Activated CD4-positive, alpha-beta memory T cell treated with anti-CD3 and anti-CD28 coated beads, Interleukin-2, amount 10 ng/mL, durations not matched to agents 7 days and 5 days (primary cell): ENCODE measurements at places on chromosomes 12 and 14. TPM values are rescaled to one million over a fixed set of nuclear protein-coding genes. Genes with fewer than 3 reads are reported as not detected.

The CEBPE gene
- 0.25 TPM for total RNA-seq

The SRRM4 gene
- not detected for total RNA-seq

The NID2 gene
- total RNA-seq, result 0.15 TPM

The GPX2 gene
- not detected for total RNA-seq

DNA sequence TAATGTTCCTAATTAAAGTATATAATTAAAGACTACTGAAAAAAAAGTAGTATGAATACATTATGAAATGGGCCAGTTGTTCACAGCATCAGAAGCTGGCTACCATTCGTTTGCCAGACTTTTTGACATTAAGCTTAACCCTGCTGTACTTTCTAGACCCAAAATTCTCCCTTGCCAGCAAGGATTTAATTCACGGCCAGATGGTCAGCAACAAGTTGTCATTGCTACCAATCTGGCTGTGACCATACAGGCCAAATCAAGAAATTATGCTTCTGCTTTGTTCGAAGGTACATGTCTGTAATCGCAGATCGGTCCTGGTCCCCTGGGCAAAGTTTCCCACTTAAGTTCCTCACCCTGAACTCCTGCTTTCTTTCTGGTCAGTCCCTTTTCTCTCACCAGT lies 217.7 kb upstream of the ATXN7L3B start:
- H3K4me1 ChIP-seq, result no peaks in the 10 kb centered on the region
- H3K27ac ChIP-seq, result no peak overlapping the region
- no peak for DNase-seq
- no peaks in the 10 kb centered on the region for H3K27me3 ChIP-seq
- no peak overlapping the region for H3K4me3 ChIP-seq
- H3K36me3 ChIP-seq, result no peaks in the 10 kb centered on the region

GRCh38 chr12:132228476-132229192 lies 84.4 kb downstream of the NOC4L start:
- H3K27me3 ChIP-seq, result peaks cover 4% of the 10 kb centered on the region
- H3K4me3 ChIP-seq, result no peak overlapping the region
- H3K36me3 ChIP-seq, result no peaks in the 10 kb centered on the region
- H3K27ac ChIP-seq, result no peak overlapping the region
- H3K4me1 ChIP-seq, result no peaks in the 10 kb centered on the region

DNA sequence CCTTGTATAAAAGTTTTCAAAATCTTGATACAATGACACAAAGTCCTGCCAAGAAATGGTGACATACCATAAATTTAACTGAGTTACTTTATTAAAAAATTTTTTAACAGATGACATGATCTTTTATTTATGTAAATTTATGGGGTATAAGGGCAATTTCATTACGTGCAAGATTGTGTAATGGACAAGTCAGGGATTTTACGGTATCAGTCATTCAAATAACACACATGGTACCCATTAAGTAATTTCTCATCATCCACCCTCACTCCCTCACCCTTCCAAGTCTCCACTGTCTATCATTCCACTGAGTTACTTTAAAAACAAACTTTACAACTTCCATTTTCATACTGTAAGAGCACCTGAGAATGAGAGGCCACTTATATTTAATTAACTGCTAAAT lies 37.4 kb downstream of the SPTLC2 start:
- H3K27me3 ChIP-seq, result no peaks in the 10 kb centered on the region
- H3K4me1 ChIP-seq, result peaks cover 28% of the 10 kb centered on the region
- no peak overlapping the region for H3K4me3 ChIP-seq
- peaks cover 28% of the 10 kb centered on the region for H3K36me3 ChIP-seq
- DNase-seq, result no peak
- H3K27ac ChIP-seq, result no peak overlapping the region

DNA sequence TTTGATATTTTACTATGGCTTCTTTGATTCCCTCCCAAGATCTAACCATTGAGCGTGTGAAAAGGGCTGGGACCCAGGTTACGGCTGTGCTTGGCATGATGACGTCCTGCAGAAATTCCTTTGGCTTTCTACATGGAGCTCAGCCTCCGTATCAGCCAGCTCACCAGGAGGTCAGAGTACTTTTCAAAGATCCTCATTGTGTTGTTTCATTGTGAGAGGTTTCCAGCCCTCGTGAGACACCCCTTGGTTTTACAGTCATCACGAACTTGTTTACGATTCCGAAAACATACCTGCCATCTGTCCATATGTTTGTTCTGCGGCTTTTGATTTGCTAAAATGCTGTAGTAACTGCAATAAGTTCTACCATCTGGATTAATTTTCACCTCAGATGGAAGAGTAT lies 453.1 kb downstream of the TMEM121 start:
- no peak overlapping the region for H3K27ac ChIP-seq
- H3K4me1 ChIP-seq, result peaks cover 24% of the 10 kb centered on the region
- H3K4me3 ChIP-seq, result no peak overlapping the region
- peaks cover 3% of the 10 kb centered on the region for H3K36me3 ChIP-seq
- no peak for DNase-seq

DNA sequence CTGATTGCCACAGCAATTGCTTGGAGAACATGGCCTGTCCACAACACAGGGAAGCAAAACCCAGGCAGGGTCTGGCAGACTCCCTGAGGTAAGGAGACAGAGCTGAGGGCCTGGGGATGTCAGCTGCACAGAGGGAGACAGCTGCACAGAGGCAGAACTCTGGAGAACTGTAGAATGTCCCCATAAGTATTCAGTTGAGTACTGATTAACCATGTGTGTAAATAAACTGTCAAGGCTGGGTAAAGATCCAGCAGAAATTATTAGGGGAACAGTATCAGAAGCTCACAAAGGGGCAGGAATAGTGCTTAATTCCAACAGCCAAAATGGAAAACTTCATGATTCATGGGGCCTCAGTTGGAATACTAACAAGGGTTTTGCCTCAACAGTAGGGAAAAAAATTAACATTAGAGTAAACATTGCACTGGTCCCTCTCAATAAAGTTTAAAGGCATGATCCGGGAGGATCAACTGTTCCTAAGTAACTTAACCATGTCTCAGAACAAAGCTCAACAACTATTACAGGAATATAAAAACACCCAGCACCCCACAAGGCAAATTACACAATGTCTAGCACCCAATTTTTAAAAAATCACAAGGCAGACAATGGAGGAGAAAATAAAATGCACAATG lies 201.3 kb upstream of the RASSF8 start:
- no peak overlapping the region for H3K27ac ChIP-seq
- no peaks in the 10 kb centered on the region for H3K27me3 ChIP-seq
- no peaks in the 10 kb centered on the region for H3K4me1 ChIP-seq
- no peak overlapping the region for H3K4me3 ChIP-seq

DNA sequence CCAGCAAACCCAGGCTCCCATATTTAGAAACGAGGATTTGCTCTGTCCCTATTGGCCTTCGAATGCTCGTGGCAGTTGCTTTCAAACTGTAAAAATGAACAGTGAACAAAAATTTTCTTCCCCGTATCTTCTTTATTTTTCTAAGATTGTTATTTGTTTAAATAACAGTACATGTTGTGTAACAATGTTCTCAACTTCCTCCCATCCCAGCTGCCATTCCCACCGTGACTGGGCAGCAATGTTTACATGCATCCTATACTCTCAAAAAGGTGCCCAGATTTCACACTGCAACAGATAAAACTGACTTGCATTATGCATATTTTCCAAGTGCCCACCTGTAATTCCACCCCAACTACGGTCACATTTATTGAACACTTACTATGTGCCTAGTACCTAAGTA lies 12.8 kb downstream of the VCPKMT start:
- no peaks in the 10 kb centered on the region for H3K27me3 ChIP-seq
- H3K27ac ChIP-seq, result no peak overlapping the region
- H3K4me3 ChIP-seq, result peak overlapping the region; percentile 6
- no peak for DNase-seq

DNA sequence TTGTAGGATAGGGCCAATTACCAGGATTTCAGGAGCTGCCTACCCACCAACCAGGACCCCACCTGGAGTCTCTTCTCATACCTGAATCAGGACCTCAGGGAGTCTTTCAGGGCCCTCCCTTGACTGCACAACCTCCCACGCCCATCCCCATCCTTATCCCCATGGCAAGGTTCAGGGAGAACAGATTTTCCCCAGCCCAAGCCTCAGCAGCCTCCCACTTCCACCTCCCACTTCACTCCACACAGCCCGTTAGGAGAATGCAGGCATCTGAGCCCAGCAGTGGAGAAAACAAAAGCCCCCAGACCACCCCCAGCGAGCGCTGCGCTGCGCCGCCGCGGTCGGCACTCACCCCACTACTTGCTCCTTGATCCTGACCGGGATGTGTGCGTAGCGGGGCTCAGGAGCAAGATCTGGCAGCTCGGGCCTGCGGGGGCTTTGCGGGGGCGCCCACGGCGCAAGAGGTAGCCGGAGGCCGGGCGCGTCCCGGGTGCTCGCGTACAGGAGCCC lies 1.4 kb downstream of the B4GALNT1 start:
- no peak overlapping the region for H3K27ac ChIP-seq
- peaks cover 64% of the 10 kb centered on the region for H3K27me3 ChIP-seq
- H3K4me3 ChIP-seq, result peak overlapping the region; percentile 63
- no peaks in the 10 kb centered on the region for H3K36me3 ChIP-seq
- peaks cover 14% of the 10 kb centered on the region for H3K4me1 ChIP-seq

DNA sequence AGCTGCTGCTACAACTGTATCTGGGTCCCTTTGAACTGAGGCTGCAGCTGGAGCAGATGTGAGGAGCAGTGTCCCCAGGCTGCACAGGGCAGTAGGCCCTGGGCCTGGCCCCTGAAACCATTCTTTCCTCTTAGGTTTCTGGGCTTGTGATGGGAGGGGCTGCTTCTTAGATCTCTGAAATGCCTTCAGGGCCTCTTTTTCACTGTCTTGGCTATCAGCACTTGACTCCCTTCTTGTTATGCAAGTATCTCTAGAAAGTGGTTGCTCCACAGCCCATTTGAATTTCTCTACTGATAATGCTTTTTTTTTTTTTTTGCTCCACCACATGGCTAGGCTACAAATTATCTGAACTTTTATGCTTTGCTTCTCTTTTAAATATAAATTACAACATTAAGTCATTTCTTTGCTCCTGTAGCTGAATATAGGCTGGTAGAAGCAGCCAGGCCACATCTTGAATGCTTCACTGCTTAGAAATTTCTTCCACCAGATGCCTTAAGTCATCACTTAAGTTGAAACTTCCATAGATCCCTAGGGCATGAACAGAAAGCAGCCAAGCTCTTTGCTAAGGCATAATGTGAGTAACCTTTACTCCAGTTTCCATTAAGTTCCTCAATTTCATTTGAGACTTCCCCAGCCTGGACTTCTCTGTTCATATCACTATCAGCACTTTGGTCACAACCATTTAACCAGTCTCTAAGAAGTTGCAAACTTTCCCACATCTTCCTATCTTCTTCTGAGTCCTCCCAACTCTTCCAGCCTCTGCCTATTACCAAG lies 41.1 kb downstream of the ACSM4 start:
- peaks cover 40% of the 10 kb centered on the region for H3K4me1 ChIP-seq
- H3K4me3 ChIP-seq, result no peak overlapping the region
- no peaks in the 10 kb centered on the region for H3K27me3 ChIP-seq
- no peak overlapping the region for H3K27ac ChIP-seq

DNA sequence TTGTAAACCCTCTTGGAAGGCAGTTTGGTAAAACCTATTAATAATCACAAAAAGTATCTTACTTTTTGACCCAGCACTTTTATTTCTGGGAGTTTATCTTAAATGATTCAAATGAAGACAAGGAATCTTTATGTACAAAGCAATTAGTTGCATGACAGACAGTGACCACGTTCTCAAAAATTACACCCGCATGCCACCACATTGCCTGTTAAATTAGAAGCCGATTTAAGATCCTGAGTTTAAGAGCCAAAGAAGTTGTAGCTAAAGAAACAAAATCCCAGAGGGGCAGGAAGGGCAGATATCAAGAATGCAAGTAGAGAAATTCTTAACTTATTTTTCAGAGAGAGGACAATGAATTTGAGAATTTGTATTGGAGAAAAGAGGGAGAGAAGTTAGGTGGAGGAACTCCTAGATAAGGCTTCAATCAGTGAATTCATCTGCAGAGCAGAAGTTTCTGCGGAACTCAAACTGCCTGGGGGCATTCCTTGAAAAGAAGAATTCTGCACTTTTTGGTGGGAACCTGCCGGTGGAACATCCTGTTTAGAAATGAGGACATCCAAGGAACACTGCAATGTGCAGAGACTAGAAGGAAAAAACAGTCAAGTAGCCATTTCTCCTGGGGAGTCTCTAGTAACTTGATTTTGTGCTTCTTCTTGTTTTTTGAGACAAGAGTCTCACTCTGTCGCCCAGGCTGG lies 1.1 kb upstream of the RIOX1 start:
- H3K27ac ChIP-seq, result no peak overlapping the region
- peak overlapping the region; percentile 37 for H3K4me3 ChIP-seq

DNA sequence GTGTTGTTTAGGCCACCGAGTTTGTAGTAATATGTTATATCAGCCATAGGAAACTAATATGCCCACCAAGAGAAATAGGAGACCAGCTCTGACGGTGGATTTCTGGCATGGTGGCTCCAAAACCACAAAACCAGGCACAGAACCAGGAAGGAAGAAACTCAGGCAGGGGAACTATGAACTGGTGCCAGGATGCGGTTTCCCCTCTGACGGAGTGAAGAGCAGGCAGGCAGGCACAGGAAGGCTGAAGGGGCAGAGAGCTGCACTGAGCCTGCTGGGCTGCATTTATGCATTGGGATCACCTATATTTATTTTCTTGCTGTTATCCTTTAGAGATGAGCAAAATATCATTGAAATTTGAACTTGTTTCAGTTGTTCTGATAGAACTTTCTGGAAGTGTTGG lies 479.4 kb downstream of the VRK1 start:
- H3K27me3 ChIP-seq, result peaks cover 10% of the 10 kb centered on the region
- no peak overlapping the region for H3K27ac ChIP-seq
- H3K36me3 ChIP-seq, result no peaks in the 10 kb centered on the region
- H3K4me3 ChIP-seq, result no peak overlapping the region

DNA sequence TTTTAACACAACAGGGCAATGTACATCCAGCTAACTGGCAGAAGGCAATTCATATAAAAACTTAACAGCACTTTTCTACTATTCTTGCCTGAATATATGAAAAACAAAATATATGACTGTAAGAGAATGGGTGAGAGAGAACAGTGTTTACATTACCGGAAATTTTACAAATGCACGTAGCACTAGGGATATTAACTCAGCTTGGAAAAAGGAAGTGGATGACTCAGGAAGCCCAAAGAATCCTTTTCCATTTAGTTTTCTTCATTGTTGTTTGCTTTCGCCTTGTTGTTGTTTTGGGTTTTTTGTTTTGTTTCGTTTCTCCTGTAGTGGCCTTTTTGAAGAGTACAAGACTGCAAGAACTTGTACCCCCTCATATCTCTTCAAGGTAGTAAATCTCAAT lies 295.5 kb downstream of the EGLN3 start:
- no peaks in the 10 kb centered on the region for H3K27me3 ChIP-seq
- H3K27ac ChIP-seq, result no peak overlapping the region
- DNase-seq, result no peak
- H3K4me1 ChIP-seq, result no peaks in the 10 kb centered on the region

DNA sequence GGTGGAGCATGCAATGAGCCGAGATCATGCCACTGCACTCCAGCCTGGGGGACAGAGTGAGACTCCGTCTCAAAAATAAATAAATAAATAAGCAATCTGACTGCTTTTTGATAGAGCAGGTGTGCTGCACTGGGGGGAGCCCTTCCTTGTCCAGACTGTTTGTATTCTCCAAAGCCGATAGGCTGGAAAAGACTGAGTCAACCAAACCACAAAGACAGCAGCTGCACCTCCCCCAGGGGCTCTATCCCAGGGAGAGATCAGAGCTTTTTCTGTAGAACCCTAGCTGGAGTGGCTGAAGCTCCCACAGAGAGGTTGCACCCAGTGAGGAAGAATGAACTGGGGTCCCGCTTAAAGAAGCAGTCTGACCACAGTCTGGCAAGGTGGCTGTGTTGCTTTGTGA lies 45.8 kb upstream of the LALBA start:
- H3K4me1 ChIP-seq, result no peaks in the 10 kb centered on the region
- no peak overlapping the region for H3K4me3 ChIP-seq
- peaks cover 40% of the 10 kb centered on the region for H3K27me3 ChIP-seq
- H3K27ac ChIP-seq, result no peak overlapping the region
